Left ventricle myocardium inferior (tissue), 1 donor: ENCODE measurements at places on chromosomes 7 and 10.
A peak's percentile ranks its signal among the peaks of the same experiment; 100 is the strongest.

GRCh38 chr7:128031901-128032604 is 816 bp upstream of the LRRC4 start:
- peak; percentile 33 for DNase-seq

- DNase-seq, result no peak
Measured at GRCh38 chr7:11458736-11459483, 373.1 kb downstream of the THSD7A start.

DNA sequence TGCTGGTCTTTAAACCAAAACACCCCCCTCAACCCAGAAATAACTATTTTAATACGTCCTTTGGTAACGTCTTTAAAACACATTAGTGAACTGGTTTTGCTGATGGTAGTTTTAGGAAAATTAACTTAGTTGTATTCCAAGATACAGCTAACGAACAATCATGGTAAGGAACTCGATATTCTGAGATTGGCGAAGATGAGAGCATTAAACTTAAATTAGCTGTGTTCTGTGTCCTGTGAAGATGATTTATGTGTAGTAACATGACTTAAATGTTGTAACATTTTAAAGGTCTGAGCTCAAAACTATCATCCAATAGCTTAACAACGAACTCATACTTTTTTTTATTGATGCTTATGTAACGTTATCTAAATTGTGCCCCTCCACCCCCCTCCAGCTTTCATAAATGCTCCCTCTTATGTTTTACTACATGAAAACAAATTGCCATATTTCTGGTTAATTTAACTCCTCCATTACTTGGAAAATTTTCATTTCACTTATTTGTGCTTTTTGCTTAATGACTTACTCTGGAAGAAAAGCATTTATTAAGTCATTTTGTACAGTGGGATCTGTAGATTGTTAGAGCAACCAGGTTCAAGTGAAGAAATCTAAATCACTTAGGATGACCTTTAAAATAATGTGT is 1.7 kb downstream of the SDK1 start:
- DNase-seq, result no peak

- no peak for DNase-seq
Measured at GRCh38 chr7:133070562-133070961, 11.3 kb downstream of the CHCHD3 start.

DNA sequence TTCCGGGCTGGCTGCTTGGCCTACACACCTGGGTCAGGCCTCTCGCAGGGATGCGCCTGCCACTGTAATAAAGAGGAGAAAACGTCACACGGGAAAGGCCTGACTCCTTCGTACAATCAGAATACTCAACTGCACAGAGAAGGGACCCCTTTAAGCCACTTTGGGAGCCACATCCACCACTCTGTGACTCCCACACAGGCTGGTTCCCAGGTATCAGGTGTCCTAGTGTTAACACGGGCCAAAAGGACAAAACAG is 5.8 kb upstream of the ZNF736 start:
- no peak for DNase-seq

- no peak for DNase-seq
Measured at GRCh38 chr7:4939971-4940728, 18.8 kb downstream of the MMD2 start.

DNA sequence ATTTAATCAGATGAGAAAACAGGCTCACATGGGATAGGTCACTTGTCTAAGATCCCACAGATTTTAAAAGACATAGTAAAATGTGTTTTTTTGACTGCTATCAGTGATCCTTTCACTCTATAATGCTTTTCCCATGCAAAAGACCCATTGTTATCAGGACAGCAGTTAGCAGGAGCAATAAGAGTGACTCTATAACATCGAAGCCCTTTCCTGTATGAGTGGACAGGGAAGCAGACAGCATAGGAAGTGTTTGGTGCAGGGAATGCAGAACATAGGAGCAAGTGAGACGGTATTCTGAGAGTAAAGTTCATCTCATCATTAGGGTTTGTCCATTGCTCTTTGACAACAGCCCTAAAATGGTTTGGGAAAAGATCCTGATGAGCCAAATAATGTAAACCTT is 68.5 kb downstream of the SLC25A13 start:
- DNase-seq, result no peak

DNA sequence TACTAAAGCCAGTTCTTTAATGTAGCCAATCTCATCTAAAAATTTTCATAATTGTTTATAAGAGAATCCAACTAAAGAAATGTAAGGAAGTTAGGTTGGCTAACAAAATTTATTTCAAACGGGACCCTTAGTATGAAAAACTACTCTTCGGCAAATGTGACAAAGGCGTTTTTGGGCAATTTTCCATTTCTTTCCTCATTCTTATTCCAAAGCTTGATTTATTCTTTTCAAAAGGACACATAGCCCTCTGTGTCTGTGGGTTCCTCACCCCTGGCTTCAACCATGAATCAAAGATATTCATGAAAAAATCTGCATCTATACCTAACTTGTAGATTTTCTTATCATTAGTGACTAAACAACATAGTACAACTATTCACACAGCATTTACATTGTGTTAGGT is 195.9 kb downstream of the ZMYND11 start:
- no peak for DNase-seq

GRCh38 chr10:100766693-100767421 is 21.5 kb downstream of the PAX2 start:
- no peak for DNase-seq

GRCh38 chr10:4108693-4109092 is 323.7 kb upstream of the KLF6 start:
- DNase-seq, result no peak

DNA sequence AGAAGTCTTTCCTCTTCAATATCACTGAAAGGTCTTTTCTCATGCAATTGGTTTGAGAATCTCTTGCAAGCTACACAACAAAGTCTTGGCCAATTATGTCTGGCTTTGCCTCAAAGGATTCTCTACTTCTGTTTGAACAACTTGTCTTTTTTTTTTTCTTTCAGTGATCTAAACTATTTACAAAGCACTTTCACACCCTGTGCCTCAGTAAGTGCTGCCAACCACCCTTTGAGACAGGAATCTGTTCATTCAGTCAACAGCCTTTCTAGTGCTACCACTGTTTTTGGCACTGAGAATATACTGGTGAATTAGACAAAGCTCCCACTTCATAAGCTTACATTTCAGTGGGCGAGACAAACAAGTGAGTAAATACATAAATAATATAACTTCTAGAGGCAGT is 26.9 kb upstream of the SDK1 start:
- no peak for DNase-seq

DNA sequence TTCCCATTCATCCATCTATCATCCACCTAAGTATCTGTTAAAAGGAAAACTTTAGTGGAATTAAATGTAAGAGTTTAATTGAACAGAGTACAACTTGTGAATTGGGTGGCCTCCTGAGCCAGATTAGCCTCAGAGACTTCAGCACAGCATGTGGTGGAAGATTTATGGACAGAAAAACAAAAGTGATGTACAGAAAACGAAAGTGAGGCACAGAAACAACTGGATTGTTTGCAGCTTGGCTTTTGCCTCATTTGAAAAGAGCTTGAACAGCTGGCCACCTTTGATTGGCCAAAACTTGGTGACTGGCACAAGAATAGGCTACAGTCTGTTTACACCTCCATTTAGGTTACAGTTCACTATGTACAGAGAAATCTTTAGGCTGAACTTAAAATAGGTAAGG is 1463.4 kb upstream of the CELF2 start:
- DNase-seq, result no peak

DNA sequence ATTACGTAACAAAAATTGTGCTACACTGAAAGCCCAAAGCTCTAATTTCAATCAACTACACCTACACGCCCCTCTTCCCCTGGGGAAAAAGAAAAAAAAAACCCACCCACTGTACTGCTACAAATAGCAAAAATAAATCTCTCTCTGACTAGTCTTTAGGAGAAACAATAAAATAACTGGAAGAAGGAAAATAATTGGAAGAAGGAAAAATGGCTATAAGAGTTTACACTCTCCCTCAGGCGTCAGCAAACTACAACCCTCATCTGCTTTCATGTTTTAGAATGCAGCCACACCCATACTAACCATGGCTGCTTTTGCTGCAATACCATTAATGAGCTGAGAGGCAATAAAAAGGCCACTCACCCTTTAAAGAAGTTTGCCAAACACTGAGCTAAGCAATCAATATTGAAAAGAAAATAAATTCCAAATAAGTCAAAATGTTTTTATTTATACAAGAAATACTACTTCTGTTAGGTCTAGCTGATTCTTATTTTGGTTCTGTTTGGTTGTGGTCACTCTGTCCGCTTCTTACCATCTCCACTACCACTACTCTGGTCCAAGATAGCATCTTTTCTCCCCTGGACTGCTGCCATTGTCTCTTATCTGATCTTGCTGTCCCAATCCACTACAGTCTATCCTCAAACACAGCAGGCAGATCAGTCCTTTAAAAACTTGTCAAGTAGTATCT is 3.8 kb downstream of the MINDY3 start:
- DNase-seq, result no peak

- no peak for DNase-seq
Measured at GRCh38 chr7:120615703-120616102, 242.2 kb downstream of the TSPAN12 start.

DNA sequence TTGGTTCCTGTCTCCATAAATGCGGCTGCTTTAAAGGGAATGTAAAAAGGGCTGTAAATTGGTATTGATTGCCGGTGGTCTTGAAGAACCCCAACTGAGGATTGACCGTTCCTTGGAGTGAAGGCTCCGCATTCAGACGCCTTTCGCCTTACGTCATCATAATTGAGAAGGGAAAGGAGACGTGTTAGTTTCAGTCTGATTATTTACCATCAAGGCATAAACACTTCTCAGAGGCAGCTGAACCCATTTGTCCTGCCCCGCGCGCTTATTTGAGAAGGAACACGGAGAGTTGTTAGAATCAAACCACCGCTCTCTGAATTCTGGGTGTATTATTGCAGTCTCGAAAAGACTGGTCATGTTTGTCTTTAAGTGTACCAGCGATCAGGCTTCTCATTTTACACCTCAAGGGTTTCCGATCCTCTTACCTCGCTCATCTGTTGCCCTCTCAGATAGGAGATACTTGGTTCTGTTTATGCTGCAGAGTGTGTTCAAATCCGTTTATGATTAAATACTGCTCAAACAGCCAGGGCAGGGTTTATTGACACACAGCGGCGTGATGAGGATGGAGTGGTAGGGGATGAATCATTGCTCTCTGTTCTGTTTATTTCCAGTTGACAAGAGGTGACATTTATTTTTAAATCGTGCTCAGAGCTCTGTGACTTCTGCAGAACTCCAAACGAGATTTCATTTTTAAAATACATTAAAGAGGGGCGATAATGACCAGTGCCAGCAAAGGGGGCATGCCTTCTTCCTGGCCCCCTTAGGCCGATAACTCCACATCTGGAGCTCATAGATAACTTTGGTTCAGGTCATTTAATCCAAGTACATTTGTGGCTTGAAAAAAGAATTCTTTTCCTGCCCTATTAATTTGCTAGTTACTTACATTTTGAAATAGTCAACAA is 30.4 kb downstream of the FOXK1 start:
- no peak for DNase-seq

- no peak for DNase-seq
Measured at GRCh38 chr10:121796342-121796741, 131.5 kb downstream of the ATE1 start.

DNA sequence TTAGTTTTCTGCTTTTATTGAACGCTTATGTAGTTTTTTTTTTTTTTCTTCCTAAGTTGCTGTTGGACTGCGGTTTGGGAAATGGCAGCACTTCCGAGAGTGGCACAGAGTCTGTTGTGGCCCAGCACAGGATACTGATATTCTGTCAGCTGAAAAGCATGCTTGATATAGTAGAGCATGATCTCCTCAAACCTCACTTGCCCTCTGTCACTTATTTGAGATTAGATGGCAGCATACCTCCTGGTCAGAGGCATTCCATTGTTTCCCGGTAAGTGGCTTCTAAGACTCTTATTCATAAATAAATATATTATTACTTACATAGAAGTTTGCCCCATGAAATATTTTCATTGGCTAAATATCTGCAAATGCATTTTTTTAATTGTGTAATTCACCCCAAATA is 101.1 kb downstream of the BTAF1 start:
- DNase-seq, result no peak

DNA sequence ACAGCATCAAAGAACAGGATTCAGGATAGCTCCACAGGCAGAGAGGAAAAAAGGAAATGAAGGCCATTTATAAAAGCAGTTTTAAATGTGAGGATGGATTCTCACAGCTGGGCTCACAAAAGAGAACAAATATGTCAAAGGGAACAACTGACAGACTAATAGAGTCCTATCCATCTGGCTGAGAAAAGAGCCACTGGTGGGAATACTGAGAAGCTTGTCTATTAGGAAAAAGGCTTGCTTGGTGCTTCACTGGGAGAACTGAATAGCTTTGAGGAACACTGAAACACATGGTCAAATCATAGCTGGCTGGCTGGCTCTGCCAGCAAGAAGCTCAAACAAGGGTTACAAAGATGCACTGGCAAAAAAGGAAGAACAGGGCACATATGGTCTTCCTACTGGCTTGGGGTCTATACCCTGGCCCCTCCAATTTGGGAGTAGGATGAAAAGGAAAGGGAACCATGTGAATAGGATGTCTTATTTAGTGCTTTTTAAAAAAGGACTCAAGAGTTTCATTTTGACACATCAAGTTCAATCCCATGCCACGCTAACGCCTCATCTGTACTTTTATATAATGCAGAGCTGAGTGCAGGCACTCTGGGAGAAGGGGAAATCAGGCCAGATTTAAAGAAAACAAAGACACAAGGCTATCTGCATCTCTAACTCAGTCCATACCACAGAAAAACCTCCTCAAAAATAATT is 44.8 kb upstream of the KCNIP2 start:
- DNase-seq, result no peak

- DNase-seq, result no peak
Measured at GRCh38 chr10:124739986-124740368, 4.2 kb downstream of the FAM53B start.

DNA sequence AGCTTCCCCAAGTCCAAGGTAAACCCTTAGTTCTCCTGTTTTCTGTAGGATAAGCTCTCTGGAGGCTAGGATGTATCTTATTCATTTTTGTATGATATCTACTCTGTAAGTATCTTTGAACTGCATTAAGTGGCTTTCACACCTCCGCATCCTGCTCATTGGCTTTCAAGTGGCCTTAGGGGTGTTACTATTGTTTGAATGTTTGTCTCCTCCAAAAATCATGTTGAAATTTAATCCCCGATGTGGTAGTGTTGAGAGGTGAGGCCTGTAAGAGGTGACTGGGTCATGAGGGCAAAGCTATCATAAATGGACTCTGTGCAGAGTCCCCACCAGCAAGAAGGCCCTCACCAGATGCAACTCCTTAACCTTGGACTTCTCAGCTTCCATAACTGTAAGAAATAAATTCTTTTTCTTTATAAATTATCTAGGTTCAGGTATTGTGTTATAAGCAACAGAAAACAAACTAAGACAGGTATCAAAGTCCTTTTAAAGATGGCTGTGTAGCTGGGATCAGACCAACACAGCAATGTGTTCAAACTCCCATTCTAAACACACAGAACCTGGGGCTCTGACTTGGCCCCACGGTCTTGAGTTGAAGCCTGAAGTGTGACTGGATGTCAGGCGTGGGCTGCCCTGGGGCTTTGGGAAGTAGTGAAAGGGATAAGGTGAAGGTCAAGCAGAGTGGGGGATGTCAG is 25.9 kb downstream of the TBXAS1 start:
- no peak for DNase-seq
